ENCODE measurements at places on chromosomes 1 and 21.

- peak; percentile 8 for DNase-seq
Measured at GRCh38 chr1:20847611-20848080, 60.5 kb upstream of the HP1BP3 start.

DNA sequence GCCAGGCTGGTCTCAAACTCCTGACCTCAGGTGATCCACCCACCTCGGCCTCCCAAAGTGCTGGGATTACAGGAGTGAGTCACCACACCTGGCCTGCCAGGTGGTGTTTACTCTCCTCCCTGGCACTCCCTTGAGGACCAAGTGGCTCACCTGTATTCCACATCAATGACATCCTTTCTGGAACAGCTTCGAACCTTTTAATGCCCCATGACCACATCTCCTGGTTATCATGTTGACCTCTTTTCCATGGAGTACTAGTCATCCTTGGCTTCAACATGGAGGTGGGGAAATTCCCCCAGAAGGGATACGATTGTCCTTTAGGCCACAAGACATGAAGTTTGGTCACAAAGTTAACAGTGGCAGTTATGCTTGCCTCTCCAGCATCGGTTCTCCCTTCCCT, 66.9 kb downstream of the CDC7 start:
- DNase-seq: no peak

GRCh38 chr1:196608390-196609369, at the start of gene KCNT2:
Gene KCNT2, minus strand, starts transcription at chr1:196608440. Its CDS starts 131 bp downstream, at chr1:196608309.
- no peak for DNase-seq

DNA sequence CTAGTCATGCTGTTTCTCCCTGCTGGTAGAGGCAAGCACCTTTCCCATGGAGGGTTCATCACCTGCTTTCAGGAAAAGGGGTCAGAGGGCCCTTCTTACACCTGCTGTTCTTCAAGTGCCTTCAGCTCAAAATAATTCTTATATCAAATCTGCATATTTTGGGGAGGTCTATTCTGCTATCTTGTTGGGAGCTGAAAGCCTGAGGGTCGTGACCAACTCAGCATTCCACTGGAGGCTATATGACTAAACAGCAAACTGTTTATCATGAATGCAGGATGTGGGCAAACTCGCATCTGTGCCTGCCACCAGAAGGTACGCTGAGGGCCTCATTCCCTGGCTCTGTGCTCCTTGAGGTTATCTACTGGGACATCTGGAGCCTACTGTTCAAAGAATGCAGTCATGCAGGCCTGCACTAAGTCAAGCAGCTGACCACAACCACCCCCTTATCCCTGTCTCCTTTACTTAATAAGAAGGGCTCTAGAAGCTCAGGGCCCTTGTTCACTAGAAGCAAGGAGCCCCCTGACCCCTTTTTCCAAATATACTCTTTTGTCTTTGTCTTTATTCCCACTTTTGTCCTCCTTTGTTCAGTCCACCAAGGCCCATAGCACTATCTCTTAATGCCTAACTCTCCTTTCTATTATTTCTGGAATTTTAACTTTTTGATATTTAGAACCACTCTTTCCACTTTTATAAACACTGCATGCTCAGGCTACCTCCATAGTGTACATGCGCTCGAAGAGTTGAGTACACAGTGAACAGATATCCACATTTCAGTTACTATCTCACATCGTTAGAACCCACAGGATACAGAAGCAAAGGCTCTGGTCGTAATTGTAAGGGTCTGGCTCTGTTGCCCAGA, 4.5 kb upstream of the TRIM17 start:
- peak; percentile 28 for DNase-seq

- no peak for DNase-seq
Measured at GRCh38 chr1:227845147-227845458, 29.6 kb downstream of the PRSS38 start.

GRCh38 chr1:21337454-21337927, 47.2 kb upstream of the ECE1 start:
- DNase-seq: no peak

DNA sequence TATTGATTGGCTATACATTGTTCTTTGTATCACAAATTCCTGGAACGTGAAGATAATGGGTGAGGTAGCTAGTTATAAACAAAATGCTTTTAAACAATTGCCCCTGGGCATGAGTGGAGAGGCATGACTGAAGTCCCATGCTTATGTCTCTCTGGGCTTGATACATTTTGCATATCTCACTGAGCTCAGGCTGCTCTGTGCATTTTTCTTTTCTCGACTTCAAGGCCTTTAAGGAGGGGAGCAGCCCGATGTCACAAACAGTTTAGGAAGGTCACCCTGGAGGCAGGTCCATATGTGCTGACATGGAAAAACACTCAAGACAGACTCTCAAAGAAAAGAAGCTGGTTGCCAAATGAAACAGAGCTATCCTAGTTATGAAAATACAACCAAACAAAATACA, 80.1 kb upstream of the PUM1 start:
- no peak for DNase-seq

DNA sequence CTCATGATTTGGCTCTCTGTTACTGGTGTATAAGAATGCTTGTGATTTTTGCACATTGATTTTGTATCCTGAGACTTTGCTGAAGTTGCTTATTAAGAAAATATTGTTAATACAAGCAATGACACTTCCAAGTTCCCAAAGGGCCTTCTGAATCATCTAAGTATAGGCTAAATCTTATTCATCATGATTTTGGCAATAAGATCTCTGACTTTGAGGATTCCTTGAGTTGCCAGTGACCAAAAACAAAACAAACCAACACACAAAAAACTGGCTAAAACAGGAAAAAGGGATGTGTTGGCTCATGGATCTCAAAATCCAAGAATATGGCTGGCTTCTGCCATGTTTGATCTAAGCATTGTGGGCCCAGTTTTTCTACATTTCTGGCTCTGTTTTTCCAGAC, 163.4 kb downstream of the HHIPL2 start:
- no peak for DNase-seq

- DNase-seq: no peak
Measured at GRCh38 chr1:89285745-89286380, 13.2 kb upstream of the GBP5 start.

DNA sequence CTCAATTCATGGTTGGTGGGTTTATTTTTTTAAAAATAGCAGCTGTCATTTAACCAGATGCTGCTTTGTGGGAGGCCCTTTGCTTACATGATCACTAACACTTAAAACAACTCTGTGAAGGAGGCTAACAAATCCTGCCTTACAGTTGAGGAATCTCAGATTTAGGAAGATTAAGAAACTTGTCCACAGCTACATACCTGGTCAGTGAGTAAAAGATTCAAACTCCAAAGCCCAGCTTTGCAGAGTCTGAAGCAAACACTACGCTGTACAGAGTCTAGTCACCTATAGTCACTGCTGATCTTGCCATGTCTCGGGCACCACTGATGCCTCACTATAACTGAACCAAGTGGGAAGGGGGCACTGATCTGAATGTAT, 535.4 kb downstream of the SMYD3 start:
- DNase-seq: no peak

DNA sequence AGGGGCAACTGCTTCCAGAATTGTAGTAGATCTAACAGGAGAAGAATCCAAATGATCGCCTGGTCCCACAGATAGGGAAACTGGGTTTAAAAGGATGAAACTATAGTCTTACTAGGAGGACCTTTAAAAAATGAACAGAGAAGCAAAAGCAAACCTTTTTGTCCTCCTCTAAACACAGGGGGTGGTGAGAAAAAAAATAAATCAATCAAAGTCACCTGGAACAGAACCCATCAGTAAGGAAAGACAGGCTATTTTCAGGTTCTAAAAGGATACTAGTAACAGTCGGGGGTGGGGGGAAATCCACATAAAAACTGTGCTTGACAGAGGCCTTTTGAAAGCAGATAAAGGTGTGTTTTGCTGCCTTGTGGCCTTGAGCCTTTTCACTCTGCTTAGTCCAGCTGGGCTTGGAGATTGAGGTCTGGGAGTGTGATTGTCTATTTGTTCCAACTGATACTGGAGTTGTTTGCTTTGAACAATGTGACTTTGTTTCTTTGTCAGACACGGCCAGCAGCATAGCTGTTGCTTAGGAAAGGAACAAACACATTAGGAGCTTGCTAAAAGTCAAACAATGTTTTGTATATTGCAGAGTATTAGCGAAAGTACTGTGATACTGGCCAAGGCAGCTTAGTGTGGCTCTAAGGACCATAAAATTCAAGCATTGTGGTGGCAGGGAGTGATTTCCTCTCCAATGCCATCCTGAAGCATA, 141.1 kb upstream of the IRF2BP2 start:
- DNase-seq: no peak

DNA sequence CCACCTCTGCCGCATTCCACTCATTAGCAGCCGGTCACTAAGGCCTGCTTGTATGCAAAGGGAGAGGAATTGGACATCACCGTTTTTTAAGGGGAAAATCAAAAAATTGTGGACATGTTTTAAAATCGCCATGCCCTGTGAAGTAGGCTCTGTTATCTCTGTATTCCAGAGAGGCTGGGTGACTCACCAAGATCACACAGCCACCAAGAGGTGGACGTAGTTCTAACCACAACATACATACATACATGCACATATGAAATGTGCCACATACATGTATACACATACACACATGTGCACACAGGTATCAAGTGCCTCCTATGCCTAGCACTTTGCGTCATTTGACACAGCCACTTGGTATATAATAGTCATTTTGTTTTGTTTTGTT, 16.0 kb upstream of the ZSCAN20 start:
- no peak for DNase-seq

DNA sequence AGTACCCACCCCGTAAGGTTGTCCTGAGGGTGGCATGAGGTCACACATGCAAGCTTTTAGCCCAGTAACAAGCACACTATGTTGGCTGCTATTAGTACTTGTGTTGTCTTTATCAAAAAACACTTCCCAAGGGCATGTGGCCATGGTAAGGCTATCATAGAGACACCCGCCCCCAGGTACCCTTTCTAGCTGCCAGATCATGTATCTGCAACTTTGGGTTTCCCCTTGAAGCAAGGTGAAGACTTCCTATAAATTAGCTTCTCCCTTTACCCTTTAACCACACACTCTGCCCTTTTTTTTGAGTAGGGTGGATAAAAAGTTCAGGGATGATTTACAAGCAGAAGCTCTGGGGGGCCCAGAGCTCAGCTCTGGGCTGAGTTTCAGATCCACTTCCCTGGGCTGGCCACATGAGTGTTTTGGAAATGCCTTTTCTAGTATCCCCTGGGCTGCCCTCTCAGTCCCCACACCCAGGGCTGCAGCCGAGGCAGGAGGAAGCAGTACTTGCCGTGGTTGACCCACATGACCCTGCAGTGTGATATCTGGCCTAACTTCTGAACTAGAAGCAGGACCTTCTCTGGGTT, 2.0 kb downstream of the ZDHHC18 start:
- DNase-seq: no peak

DNA sequence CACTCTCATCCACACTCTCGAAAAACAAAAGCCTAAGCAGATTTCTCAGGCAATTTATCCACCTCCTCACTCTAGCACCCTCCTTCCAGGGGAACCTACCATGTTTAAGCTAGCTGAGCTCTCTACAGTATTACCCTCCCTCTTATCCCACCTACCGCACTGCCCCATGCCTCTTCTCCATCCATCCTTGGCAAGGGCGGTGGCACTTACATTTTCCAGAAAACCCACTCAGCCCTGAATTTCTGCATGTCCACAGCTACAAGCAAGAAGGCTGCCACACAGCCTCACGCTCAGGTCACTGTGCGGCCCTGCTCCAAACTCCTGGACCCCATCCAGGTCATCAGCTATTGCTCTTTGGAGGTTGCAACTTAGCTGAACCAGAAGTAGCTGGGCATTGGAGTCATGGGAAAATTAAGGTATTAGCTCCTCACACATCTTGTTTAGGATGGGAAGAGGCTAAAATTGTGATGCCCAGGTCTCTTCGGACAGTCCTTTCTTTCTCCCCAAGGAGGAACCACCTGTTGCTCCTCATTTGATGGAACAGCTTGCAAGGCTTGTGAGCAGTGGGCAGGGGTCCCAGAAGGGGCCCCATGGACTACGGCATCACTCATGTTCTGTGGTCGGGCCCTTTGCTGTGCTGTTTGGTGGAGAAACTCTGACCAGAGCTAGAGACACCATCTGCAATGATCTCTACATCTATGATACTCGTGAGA, 1.1 kb downstream of the KLHDC9 start:
- DNase-seq: no peak

- no peak for DNase-seq
Measured at GRCh38 chr1:12011998-12012397, 7.3 kb upstream of the MIIP start.

GRCh38 chr21:38223893-38224540, 32.8 kb upstream of the KCNJ15 start:
- DNase-seq: no peak

GRCh38 chr1:211604548-211604947, 25.6 kb upstream of the SLC30A1 start:
- no peak for DNase-seq

DNA sequence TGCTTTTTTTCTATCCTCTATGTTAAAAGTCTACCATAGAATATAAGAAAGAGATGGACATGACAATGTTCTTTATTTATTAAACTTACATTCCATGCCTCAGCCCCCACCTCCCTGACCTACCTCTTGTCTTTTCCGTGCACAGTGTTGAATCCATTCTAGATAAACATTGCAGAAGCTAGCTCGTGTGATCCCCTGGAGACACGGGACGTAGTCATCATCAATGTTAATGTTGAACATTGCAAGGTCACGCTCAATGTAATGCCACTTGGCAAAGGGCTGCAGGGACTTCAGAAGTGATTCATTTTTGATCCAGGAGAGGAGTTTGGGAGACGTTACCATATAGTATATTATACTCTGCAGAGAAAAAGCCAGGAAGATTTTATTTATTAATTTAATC, 66.4 kb downstream of the NTPCR start:
- DNase-seq: no peak

GRCh38 chr1:182897696-182898095, 55.3 kb downstream of the SHCBP1L start:
- DNase-seq: no peak

GRCh38 chr1:183267646-183268431, 81.8 kb downstream of the LAMC2 start:
- DNase-seq: peak; percentile 42

- DNase-seq: no peak
Measured at GRCh38 chr1:208747979-208748378, 503.8 kb upstream of the PLXNA2 start.

DNA sequence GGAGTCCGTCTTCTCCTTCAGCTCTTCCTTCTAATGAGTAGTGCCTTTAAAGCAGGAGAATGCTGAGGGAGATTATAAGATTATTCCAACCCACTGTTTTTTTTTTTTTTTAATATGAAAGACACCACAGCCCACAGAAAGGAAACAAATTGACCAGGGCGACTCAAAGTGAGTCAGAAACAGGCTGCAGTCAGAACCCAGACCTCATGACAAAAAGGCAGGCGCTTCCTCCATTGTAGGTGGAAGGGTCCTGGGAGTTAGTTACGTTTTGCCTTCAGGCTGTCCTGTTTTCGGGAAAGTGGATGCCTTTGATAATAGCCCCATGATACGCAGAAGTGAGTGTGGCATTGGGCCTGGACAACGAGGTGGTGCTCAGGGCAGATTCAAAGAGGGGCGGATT, 21.0 kb downstream of the PLXNA2 start:
- DNase-seq: no peak

Measured in T1000 (cell line).